Lung (tissue), 17 donors: ENCODE measurements at places on chromosomes 3 and 15. TPM values are rescaled to one million over a fixed set of nuclear protein-coding genes. Genes with fewer than 3 reads are reported as not detected.
A peak's percentile ranks its signal among the peaks of the same experiment; 100 is the strongest.

- H3K27me3 ChIP-seq: no peaks in the 10 kb centered on the region
- H3K27ac ChIP-seq: no peak overlapping the region
- no peaks in the 10 kb centered on the region for H3K4me1 ChIP-seq
- no peak for DNase-seq
- peaks cover 6% of the 10 kb centered on the region for H3K36me3 ChIP-seq
- no peak overlapping the region for H3K4me3 ChIP-seq
Measured at GRCh38 chr3:155891321-155891720, 20.9 kb downstream of the GMPS start.

DNA sequence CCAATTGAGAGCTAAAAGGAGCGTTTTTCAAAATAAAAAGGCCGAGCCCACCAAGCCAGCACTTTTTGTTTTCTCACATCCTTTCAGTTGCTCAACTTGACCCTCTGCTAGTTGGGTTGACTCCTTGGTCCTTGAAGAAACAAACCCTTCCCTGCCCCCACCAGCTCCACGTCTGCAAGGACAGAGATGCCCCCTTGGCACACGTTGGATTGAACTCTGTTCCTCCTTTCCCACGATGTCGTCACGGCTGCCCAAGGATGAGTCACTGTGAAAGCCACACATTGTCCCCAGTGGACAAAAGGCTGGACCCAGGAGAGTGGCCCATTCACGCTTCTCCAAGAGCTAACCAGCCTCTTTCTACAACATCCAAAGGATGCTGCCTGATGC lies 43.0 kb upstream of the SPATA12 start:
- H3K27ac ChIP-seq: no peak overlapping the region
- no peaks in the 10 kb centered on the region for H3K36me3 ChIP-seq
- no peaks in the 10 kb centered on the region for H3K27me3 ChIP-seq

DNA sequence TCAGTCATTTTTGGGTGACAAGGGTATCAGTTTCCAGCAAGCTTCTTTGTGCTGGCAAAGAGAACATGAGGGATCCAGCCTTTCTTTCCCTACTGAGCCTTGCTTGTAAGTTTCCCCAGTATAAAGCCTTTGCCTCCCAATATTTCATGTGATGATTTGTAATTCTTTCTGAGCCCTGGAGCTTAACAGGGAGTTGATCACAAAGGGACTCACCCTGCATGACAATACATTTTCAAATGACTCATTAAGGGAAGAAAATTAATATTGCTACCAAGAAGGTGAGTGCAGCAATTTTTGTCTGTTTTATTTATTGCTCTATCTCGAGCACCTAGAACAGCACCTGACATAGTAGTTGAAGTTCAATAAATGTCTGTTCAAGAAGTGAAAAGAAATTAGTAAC lies 27.7 kb downstream of the OXSM start:
- no peak for DNase-seq
- no peak overlapping the region for H3K4me3 ChIP-seq
- no peak overlapping the region for H3K27ac ChIP-seq
- H3K4me1 ChIP-seq: no peaks in the 10 kb centered on the region

- no peak overlapping the region for H3K27ac ChIP-seq
- no peak overlapping the region for H3K4me3 ChIP-seq
- H3K4me1 ChIP-seq: peaks cover 6% of the 10 kb centered on the region
- H3K36me3 ChIP-seq: peaks cover 13% of the 10 kb centered on the region
- peak; percentile 79 for DNase-seq
- no peaks in the 10 kb centered on the region for H3K27me3 ChIP-seq
Measured at GRCh38 chr15:65375871-65376607, 1.8 kb downstream of the IGDCC3 start.

GRCh38 chr3:195186041-195186709 lies 84.8 kb downstream of the XXYLT1 start:
- H3K27me3 ChIP-seq: no peaks in the 10 kb centered on the region
- no peak overlapping the region for H3K4me3 ChIP-seq
- peaks cover 11% of the 10 kb centered on the region for H3K4me1 ChIP-seq
- H3K27ac ChIP-seq: no peak overlapping the region
- no peaks in the 10 kb centered on the region for H3K36me3 ChIP-seq

GRCh38 chr3:183427876-183428446 lies 458 bp downstream of the MCF2L2 start:
- peaks cover 48% of the 10 kb centered on the region for H3K27me3 ChIP-seq
- H3K4me3 ChIP-seq: peak overlapping the region; percentile 46
- H3K27ac ChIP-seq: no peak overlapping the region

- H3K27me3 ChIP-seq: no peaks in the 10 kb centered on the region
- no peak overlapping the region for H3K4me3 ChIP-seq
- H3K27ac ChIP-seq: no peak overlapping the region
Measured at GRCh38 chr15:23910030-23910429, 222.9 kb upstream of the NDN start.

SNURF gene
- 3.9 TPM for total RNA-seq

SLC28A1 gene
- total RNA-seq: not detected

- H3K36me3 ChIP-seq: no peaks in the 10 kb centered on the region
- no peak overlapping the region for H3K4me3 ChIP-seq
- DNase-seq: peak; percentile 74
- no peak overlapping the region for H3K27ac ChIP-seq
Measured at GRCh38 chr3:72086042-72086742, 301.2 kb upstream of the PROK2 start.

- H3K4me1 ChIP-seq: no peaks in the 10 kb centered on the region
- DNase-seq: no peak
- peaks cover 9% of the 10 kb centered on the region for H3K36me3 ChIP-seq
- no peak overlapping the region for H3K27ac ChIP-seq
- H3K27me3 ChIP-seq: no peaks in the 10 kb centered on the region
Measured at GRCh38 chr15:48475600-48476395, 144.6 kb downstream of the DUT start.

- no peak for DNase-seq
- no peaks in the 10 kb centered on the region for H3K36me3 ChIP-seq
- H3K27me3 ChIP-seq: no peaks in the 10 kb centered on the region
- no peak overlapping the region for H3K4me3 ChIP-seq
- H3K27ac ChIP-seq: no peak overlapping the region
- peaks cover 7% of the 10 kb centered on the region for H3K4me1 ChIP-seq
Measured at GRCh38 chr3:61631108-61631769, 69.9 kb downstream of the PTPRG start.

AP3B2 gene
- 0.94 TPM for total RNA-seq

DNA sequence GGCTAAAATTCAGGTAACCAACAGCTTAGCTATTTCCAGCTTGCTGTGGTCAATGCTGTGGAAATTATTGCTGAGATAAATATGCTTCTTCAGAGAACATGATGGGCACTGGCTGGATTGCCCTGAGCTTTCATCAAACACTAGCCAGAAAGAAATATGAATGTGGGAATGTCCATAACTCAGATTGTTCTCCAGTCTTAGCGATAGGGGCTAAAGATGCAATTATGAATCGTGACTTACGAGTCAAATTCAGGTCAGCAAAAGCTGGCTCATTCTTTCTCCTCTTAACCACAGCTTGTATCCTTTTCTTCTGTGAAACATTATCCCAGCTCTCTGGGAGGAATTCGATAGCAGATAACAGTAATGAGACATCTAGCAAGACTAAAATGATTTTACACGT lies 307.6 kb downstream of the RYR3 start:
- DNase-seq: no peak
- no peaks in the 10 kb centered on the region for H3K27me3 ChIP-seq
- H3K4me1 ChIP-seq: no peaks in the 10 kb centered on the region
- H3K27ac ChIP-seq: no peak overlapping the region

DNA sequence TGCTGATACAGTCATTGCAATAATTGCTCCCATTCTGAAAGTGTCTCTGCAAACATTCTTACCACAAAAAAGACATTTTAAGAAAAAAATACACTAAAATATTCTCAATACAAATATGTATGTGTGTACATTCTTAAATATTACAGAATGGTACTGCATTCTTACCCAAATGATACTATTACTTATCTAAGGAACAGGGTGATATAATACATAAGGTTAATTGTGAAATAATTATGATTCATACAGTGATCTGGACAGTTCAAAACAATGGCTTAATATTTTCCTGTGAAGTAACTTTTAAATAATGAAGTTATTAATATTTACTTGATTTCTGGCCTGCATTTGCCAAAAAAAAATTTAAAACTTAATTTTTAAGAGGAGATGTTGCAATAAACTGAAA lies 694.6 kb downstream of the TUSC7 start:
- H3K27me3 ChIP-seq: no peaks in the 10 kb centered on the region
- no peak overlapping the region for H3K4me3 ChIP-seq
- no peaks in the 10 kb centered on the region for H3K36me3 ChIP-seq
- no peak for DNase-seq
- no peaks in the 10 kb centered on the region for H3K4me1 ChIP-seq
- no peak overlapping the region for H3K27ac ChIP-seq

DNAJC17 gene
- total RNA-seq: 36.5 TPM

MEIS2 gene
- total RNA-seq: 47.5 TPM

- no peak overlapping the region for H3K4me3 ChIP-seq
- no peak for DNase-seq
- H3K4me1 ChIP-seq: no peaks in the 10 kb centered on the region
- H3K27ac ChIP-seq: no peak overlapping the region
- H3K27me3 ChIP-seq: no peaks in the 10 kb centered on the region
Measured at GRCh38 chr3:106114220-106114619, 245.4 kb upstream of the CBLB start.

GRCh38 chr3:148727231-148727630 lies 29.5 kb downstream of the AGTR1 start:
- H3K4me3 ChIP-seq: no peak overlapping the region
- H3K27me3 ChIP-seq: no peaks in the 10 kb centered on the region
- peak; percentile 48 for DNase-seq
- H3K27ac ChIP-seq: no peak overlapping the region
- H3K4me1 ChIP-seq: no peaks in the 10 kb centered on the region

HYKK gene
- total RNA-seq: 4.5 TPM

MESP1 gene
- total RNA-seq: 3.1 TPM

TM6SF1 gene
- 4.3 TPM for total RNA-seq

FOXB1 gene
- not detected for total RNA-seq

LMCD1 gene
- total RNA-seq: 101 TPM

DNA sequence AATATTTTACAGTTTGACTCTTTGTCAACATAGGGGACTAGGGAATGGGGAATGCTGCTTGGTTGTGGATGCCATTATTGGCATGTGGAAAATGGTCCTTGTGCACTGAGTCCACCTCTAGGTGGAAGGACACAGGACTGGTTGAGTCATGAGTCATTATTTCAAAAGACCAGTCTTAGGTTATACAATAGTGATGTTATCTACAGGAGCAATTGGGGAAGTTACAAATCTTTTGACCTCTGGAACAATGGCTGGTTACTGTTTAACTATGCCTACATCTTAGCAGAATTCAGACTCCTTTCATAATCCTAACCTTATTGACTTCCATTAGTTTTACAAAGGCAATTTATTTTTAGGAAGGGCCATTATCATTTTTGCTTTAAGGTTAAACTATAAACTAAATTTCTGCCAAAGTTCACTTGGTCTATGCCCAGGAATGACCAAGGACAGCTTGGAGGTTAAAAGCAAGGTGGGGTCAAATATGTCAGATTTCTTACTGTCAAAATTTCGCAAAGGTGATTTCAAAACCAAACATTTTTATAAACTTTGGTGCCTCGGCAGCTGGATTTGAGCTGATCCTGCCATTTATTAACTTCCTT lies 11.8 kb upstream of the CCR8 start:
- H3K27me3 ChIP-seq: no peaks in the 10 kb centered on the region
- no peaks in the 10 kb centered on the region for H3K4me1 ChIP-seq
- no peak for DNase-seq
- H3K27ac ChIP-seq: no peak overlapping the region
- no peaks in the 10 kb centered on the region for H3K36me3 ChIP-seq

DNA sequence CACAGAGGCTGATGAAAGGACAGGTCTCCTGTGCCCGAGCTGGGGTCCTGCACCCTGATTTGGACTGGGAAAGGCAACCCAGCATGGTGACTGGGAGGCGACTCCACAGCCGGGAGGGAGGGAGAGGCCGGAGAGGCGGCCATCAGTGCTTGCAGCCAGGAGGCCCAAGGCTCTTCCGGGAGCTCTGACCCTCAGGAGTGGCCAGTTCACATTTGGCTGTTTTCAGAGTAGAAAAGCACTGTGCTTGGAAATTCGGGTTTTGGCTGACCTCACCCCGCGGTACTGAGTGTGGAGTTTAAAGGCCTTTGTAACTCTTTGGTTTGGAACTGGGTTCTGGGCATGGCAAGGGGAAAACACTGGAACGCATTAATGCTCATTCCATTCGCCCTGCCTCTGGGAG lies 31.9 kb downstream of the SMAD6 start:
- DNase-seq: no peak
- H3K27ac ChIP-seq: no peak overlapping the region
- H3K4me1 ChIP-seq: peaks cover 58% of the 10 kb centered on the region

- peaks cover 8% of the 10 kb centered on the region for H3K36me3 ChIP-seq
- H3K27ac ChIP-seq: no peak overlapping the region
- H3K27me3 ChIP-seq: no peaks in the 10 kb centered on the region
- no peaks in the 10 kb centered on the region for H3K4me1 ChIP-seq
- DNase-seq: no peak
Measured at GRCh38 chr3:45482829-45483228, 94.5 kb downstream of the LARS2 start.

- no peak overlapping the region for H3K4me3 ChIP-seq
- DNase-seq: no peak
- H3K27ac ChIP-seq: no peak overlapping the region
- H3K4me1 ChIP-seq: no peaks in the 10 kb centered on the region
Measured at GRCh38 chr3:119933207-119933606, 151.3 kb downstream of the NR1I2 start.

DNA sequence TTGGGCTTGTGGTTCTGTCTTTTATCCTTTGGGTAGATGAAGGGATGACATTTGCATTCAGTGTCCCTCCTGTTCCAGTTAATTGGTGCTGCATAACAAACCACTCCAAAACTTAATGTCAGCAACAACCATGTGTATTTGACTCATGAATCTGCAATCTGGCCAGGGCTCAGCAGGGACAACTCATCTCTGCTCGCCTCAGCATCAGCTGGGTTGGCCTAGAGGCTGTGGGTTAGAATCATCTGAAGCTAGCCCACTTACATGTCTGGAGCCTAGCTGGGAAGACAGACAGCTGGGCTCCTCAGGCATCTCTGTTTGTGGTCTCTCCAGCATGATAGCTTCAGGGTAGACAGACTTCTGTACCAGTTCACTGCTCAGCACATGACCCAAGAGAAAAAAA lies 92.0 kb downstream of the TMEM108 start:
- no peak for DNase-seq
- no peak overlapping the region for H3K4me3 ChIP-seq
- H3K27ac ChIP-seq: no peak overlapping the region
- no peaks in the 10 kb centered on the region for H3K27me3 ChIP-seq
- H3K4me1 ChIP-seq: no peaks in the 10 kb centered on the region
- H3K36me3 ChIP-seq: no peaks in the 10 kb centered on the region

APBA2 gene
- 5.2 TPM for total RNA-seq
